ENCODE measurements at places on chromosomes 2 and 18.
A peak's percentile ranks its signal among the peaks of the same experiment; 100 is the strongest.

GRCh38 chr2:218607436-218608115 is at the start of gene PLCD4:
Gene PLCD4, plus strand, starts transcription at chr2:218607899. Its CDS starts 7,841 bp downstream, at chr2:218615740.
- DNase-seq: no peak

DNA sequence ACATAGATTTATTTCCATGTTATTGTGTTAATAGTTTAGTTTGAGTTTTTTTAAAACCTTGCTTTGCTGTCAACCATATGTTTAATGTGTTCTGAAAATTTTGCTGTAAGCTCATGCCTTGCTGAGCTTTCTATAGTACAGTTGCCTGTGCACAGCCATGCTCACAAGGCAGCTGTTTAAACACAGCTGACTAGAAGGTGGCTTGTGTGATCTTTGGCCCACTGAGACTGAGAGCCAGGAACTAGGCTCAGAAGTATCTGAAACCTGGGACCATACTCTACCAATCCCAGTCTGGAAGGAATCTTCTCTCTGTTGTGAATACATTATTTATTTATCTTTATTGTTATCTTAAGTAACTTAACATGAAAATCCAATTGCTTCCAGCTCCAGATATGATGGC is 350.5 kb downstream of the KIAA1328 start:
- no peak for DNase-seq

- peak; percentile 29 for DNase-seq
These were observed 82.2 kb downstream of the CHRNA1 start for GRCh38 chr2:174682007-174682577.

DNA sequence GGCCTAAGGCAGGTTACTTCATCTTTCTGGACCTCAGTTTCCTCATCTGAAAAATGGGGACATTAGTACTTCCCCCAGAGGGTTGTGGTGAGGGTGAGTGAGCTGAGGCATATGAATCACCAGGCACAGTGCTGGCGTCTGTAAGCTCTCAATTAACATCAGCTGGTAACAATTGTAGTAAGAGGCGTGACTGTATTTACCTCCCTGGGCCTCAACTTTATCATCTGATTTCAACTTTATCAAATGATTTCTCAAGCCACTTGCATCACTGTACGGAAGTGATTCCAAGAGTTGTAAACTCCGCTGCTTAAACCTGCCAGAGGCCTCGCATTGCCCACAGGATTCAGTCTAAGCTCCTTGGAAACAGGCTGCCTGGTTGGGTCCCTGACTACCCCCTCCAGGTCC is 53.6 kb upstream of the PKDCC start:
- DNase-seq: no peak

GRCh38 chr2:24336811-24337210 is 23.5 kb downstream of the ITSN2 start:
- DNase-seq: no peak

- no peak for DNase-seq
These were observed 834 bp upstream of the BUB1 start for GRCh38 chr2:110678457-110679336.

GRCh38 chr2:72115110-72116080 is 32.3 kb downstream of the CYP26B1 start:
- no peak for DNase-seq

DNA sequence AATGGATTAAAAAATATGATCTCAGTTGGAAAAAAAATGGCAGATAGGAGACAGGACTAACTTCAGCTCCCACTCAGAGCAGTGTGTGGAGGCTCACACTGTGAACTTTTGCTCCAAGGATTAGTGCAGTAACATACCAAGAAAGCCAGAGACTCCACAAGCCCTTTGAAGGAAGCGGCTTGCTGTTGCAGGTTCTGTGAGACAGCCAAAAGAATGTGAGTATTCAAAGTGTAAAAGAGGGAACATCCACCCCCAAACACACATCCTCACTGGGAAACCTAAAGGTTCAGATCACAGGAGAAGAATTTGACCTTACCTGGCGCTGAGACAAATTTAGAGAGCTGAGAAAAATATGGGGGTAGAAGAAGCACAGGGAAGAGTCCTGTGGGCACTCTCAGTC is 77.5 kb downstream of the FAM171B start:
- no peak for DNase-seq

- no peak for DNase-seq
These were observed 43.1 kb upstream of the ATP8B1 start for GRCh38 chr18:57846258-57846657.

DNA sequence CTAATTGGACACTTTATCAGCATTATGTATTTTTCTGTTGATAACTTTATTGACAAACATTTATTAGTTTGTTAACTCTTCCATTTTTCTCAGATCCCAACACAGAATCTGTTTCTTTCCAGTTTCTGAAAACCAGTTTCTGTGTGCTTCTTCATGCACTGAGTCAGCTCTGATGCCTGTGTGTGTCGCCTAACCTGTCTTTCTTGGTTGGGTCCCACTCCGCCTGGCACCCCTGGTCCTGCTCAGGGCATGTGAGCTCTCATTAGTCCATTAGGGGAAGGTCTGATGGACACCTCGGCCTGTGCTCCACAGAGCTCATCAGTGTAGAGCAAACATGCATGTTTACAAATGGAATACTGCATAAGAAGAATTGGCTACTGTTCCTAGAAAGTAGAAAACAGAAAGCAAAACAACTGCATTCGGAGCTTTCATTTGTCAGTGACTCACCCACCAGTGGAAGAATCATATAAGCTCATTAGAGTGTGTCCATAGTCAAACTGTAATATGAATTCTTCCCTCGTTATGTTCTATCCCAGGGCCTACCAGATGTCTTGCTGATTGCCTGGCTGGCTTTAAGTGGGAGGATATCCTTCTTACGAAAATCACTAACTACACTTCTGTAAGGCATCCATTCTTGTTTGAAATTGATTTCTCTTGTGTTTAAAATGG is 137.7 kb downstream of the SNTG2 start:
- no peak for DNase-seq

DNA sequence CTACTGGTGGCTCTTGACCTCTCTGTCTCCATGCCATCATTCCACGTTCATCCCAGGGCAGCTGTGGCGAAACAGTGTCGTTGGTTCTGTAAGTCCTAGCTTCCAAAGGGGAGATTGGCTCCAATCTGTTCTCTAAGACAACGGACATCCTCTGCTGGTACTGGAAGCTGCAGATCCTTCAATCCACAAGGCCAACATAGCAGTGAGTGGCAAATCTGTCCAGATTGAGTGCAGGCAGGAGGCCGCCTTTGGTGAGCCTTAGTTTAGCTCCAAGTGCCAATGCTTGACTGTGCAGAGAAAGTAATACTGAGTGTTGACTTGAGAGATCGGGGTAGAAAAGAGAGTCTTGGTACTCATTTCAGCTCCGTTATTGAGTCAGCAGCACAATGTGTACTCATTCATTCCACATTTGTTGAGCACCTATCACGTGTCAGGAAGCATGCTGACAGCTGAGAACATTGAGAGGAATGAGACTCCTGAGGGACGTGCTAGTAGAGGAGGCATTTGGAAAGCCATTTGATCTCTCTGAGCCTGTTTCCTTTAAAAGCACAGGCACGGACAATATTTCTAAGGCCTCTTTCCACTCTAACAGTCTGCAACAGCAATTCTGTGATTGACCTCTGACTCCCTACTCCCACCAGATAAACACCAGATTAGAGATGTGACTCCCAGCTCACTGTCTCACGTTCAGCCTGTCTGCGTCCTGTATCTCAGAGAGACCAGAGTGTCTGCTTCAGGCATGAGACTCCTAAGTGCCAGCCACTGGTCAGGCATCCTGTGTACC is 306.0 kb downstream of the CLIP4 start:
- no peak for DNase-seq

- no peak for DNase-seq
These were observed 82.4 kb upstream of the TGIF1 start for GRCh38 chr18:3367491-3368091.

GRCh38 chr2:61664190-61664589 is 126.0 kb upstream of the XPO1 start:
- no peak for DNase-seq

GRCh38 chr2:19346983-19347618 is 11.3 kb downstream of the OSR1 start:
- no peak for DNase-seq

DNA sequence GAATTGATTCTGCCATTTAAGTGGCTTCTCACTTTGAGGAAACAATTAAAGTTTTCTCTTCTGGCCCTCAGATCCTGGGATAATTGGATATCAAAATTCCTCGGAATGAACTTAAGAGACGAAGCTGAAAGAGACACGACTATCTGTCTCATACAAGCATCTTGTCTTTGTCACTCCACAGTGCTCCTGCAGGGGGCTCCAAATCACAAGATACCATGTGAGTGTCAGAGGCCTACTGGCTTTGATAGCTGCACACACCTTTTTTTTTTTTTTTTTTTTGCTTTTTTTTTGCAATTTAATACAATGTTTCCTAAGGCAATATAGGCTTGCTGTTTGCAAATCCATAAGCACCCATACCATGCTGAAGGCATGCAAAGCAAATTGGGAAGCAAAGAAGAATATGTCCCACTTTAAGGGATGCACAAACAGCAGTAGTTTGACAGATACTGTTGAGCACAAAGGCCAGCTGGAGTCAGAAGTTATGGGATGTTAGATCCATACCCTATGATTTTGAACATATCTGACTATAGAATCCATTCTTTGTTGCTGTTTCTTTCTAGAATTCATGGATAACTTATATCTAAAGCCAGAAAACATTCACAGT is 109.0 kb upstream of the CBLN2 start:
- no peak for DNase-seq

GRCh38 chr2:237297421-237298150 is 116.4 kb downstream of the COL6A3 start:
- no peak for DNase-seq

DNA sequence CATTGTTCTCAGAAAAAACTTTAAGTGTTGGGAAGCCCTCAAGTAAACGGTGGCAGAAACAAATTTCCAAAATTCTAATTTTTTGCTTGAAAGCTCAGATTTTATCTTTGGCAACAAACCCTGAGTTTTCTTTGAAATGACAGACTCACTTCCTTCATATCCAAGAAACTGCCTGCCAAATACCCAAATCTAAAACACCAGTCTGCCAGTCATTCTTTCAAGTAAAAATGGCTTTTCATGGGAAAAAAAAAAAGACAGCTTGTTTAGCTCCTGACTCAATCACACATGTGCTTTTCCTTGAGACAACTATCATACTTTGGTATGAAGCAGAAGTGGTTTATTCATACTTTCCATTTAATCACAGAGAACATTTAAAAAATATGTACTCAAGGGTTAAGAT is 40.6 kb upstream of the CSRNP3 start:
- no peak for DNase-seq

DNA sequence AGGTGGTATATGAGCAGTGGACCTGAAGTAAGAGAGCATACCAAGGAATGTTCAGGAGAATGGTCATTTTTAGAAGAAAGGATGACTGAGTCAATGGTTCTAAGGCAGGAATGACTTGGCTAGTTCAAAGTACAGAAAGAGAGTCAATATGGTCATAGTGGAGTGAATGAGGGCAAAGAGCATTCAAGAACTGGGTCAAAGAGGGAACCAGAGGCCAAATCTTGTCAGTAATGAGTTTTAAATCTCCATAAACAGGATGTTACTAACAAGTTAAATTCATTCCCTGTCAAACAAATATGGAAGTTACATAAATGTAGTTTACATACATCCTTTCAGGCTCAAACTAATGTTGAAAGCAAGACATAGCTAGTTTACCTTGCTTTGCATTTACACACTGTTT is 16.1 kb downstream of the CALCRL start:
- no peak for DNase-seq

DNA sequence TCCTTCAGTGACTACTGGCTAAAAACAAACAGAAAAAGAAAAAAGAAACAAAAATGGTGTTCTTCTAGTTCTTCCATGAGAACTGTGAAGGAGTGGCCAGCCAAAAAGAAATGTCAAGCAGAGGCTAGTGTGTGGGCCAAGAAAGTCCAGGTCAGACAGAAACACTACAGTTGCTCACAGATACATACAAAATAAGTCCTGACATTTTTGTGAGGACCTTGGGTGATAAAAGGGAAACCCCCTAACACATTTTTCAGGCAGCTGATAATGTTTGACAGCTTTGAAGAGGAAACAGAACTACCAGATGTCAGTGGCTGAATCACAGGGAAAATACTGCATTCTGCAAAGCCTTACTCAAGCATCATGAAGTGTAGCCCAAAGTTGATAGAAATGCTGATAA is 28.1 kb downstream of the ARHGAP25 start:
- DNase-seq: no peak

DNA sequence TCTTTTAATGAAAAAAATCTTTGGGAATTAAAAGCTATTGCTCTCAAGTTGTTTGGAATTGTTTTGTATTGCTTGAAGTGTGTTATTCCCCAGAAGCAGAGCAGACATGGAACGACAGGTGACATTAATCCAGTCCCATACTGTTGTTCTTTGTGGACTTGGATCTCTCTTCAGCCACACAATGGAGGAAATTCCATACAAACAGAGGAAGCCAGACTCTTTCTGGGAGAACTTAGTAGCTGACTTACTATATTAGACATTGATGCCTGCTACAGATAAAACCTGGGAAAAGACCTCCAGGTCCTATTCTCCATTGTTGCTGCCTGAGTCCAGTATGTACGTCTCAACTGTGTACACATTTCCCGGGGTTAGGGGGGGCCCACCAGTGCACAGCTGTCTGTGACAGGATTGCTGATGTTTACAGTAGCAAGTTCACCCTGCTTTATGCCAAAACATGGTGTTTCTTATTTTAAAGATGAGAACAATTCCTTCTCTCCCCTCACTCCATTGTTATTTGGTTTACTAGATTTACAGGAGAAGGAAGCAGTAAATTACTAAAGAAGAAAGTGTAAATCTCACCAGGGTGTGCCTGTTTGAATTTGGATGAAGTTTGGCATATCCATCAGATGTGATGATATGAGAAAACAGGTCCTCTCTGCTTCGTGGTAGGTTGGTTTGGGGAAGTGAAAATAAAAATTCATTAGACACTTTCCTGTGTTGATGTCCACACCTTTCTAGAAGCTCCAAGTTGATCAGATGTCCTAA is 142.4 kb upstream of the RBBP8 start:
- no peak for DNase-seq

DNA sequence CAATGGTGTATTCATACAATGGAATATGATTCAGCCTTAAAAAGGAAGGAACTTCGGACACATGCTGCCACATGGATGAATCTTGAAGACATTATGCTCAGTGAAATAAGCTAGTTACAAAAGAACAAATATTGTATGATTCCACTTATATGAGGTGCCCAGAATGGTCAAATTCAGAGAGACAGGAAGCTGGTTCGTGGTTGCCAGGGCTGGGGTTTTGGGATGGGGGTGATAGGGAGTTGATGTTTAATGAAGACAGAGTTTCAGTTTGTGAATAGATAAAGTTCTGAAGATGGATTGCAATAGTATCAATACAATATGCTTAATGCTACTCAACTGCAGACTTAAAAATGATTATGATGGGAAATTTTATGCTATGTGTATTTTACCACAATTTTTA is 28.0 kb upstream of the MC2R start:
- DNase-seq: no peak

- DNase-seq: no peak
These were observed 108.4 kb upstream of the ALK start for GRCh38 chr2:30029804-30030203.

Data from CD8-positive, alpha-beta memory T cell (primary cell).